Stimulated activated memory B cell treated with anti-CD40 and anti-IgM and Interleukin-4, amounts not matched to agents 10 μg/mL and 1 μg/mL and 100 μg/mL, for 72 hours (primary cell): ENCODE measurements at places on chromosomes 13 and 19.

DNA sequence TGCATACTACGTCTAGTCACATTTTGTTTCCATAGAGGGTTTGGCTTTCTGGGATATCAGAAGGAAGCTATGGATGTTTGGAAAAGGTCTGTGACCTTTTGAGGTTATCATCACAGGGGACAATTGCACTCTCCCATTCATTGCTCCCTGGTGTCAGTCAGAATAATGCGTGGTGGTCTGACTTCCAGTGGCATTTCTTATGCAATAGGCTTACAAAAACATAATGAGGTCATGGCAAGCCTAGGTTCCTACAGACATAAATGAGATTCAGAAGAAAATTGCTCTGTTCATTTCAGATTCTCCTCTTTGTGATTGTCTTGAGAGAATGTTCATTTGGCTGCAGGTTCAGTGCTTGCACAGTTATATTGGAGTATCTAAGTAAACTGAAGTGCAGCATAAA is 54.6 kb downstream of the ARHGAP35 start:
- no peak for ATAC-seq

DNA sequence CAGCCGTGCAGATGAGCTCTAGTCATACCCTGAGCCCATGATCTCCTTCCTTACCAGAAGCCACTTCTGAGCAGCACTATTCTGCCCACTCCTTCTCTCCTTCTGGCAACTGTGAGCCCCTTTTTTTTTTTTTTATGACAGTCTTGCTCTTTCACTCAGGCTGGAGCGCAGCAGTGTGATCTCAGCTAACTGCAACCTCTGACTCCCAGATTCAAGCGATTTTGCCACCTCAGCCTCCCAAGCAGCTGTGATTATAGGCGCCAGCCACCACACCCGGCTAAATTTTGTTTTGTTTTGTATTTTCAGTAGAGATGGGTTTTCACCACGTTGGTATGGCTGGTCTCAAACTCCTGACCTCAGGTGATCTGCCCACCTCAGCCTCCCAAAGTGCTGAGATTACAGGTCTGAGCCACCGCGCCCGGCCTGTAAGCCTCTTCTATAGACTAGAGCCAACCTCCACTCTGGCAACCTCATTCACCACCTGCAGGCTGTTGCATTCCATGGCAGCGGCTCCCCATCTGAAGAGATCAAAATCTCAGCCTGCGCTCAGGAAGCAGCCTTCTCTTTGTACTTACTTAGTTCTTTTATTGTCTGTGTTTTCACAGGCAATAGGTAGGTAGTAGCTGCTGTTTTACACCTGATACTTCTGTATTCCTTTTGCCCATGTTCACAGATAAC is 34.8 kb upstream of the NDFIP2 start:
- ATAC-seq = no peak

DNA sequence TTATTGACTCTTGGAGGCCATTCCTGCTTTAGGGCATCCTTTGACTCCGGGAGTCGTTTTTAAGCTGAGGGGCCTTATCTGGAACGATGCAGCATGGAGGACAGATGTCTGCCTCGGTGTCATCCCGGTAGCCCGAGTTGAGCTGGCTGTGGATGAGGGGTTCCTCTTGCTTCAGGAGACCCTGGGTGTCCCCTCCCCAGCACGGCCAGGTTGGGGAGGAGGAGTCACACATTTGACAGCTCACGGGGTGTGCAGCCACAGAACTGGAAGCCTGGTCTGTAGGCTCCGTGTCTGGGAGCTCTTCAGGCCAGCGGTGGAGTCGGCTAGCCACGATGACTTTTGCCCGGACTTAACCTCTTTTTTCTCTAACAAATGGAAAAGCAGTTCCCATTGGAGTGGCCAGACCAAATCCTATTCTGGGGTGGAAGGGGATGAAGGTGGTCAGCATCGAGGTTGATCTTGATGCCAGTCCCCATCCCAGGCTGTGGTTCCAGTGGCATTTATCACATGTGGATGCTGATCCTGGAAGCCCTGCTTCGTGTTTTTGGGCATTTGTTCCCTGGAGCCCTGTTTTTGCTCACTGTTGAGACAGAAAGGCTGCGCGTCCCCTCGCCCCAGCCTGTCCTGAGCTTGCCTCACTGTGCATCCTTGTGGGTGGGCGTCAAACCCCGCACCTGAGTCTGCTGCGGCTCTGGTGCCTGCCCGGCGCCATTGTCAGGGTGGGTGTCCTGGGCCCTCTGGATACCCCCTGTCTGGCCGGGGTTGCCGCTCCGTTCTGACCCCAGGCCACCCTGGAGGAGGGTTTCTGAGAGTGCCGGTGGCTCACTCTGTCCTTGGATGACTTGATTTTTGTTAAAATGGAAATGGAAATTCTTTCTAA is 12.0 kb downstream of the TFDP1 start:
- no peak for ATAC-seq

GRCh38 chr13:71853725-71854124 is 13.3 kb downstream of the DACH1 start:
- no peak for ATAC-seq

GRCh38 chr13:33224686-33225085 is 60.9 kb downstream of the STARD13 start:
- no peak for ATAC-seq

DNA sequence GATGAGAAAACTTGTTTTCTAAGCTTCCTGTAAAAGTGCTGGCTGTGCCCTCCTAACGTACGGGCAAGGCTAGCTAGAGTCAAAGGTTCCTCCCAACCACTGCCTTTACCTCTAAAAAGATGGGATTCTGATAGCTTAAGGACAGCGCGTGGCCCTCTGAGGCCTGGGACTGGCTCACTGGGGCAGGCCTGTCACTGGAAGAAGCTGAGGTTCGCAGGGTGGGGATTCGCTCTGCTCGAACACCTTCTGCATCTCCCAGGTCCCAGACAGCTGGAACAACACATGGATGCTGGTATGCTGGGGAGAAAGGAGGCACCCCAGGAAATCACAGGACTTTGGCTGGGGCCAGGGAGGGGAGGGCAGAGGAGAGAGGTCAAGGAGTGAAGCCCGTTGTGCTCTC is 53.1 kb downstream of the CRYL1 start:
- ATAC-seq = no peak

DNA sequence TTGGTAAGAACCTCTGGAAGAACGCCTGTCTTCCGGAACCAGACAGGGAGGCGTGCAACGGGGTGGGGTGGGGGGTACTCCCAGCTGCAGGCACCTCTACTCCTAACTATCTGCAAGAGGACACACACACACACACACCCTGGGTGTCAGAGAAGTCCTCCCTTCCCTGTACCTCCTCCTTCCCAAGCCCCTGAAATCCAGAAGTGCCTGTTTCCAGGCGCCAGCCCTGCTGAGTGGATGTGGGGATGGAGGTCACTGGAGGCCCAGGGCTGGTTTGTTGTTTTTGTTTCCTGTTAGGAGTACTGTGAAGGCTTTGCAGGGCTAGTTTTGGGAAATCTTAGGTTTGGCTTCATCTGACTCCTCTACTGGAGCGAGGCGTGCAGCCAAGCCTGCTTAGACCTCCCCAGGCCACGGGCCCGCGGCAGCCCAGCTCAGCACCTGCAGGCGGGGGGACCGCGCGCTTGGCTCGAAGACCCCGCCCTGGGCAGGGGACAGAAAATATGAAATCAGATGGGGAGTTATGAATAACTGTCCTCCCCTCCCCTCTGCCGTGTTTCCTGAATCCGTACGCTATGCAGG is 36.4 kb downstream of the SOX1 start:
- no peak for ATAC-seq

GRCh38 chr13:67977066-67977465 is 746.9 kb upstream of the PCDH9 start:
- ATAC-seq = no peak

- ATAC-seq = no peak
Observed at GRCh38 chr13:32323912-32324311, 8.6 kb downstream of the BRCA2 start.

GRCh38 chr13:100382785-100383184 is 205.8 kb downstream of the GGACT start:
- ATAC-seq = no peak

GRCh38 chr13:99995589-99996380 is 14.2 kb downstream of the ZIC2 start:
- ATAC-seq = no peak

DNA sequence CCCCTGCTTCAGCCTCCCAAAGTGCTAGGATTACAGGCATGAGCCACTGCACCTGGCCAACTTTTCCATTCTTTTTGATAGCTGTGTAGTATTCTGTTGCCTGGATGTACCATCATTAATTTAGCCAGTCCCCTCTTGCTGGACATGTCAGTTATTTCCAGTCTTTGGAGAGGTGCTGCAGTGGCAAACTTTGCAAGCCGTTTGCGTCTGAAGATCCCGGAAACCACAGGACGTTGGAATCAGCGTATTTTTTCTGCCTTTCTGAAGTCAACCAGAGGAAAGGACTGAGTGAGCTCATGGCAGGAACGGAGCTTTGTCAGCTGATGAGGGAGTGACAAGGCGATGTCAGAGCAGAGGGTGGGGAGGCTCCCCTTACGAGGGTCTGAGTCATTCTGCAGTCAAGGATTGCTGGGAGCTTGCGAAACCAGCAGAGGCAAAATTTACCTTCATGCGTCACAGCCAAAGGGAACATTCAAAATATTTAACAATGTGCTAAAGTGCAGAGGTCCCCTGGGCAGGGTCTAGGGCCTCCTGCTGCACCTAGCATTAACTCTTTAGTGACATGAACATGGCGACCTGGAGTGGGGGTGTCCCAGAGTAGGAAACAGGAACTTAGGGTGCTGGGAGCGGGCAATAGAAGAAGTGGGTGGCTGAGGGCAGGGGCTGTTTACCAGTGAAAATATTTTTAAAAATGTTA is 5.6 kb downstream of the C5AR1 start:
- ATAC-seq = peak; percentile 55

DNA sequence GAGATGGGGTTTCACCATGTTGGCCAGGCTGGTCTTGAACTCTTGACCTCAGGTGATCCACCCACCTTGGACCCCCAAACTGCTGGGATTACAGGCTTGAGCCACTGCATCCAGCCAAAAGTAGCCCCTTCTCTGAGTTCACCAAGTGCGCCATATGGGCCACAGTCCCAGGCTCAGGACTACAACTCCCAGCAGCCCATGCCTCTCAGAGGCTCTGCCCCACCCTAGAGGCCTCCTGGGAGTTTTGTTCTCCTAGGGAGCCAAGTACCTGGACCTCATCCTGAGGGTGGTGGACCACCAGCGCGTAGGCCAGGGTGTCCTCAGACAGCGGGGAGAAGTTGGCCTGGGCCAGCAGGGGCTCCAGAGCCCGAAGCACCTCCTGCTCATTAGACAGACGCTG is 18.8 kb downstream of the TMEM143 start:
- no peak for ATAC-seq

DNA sequence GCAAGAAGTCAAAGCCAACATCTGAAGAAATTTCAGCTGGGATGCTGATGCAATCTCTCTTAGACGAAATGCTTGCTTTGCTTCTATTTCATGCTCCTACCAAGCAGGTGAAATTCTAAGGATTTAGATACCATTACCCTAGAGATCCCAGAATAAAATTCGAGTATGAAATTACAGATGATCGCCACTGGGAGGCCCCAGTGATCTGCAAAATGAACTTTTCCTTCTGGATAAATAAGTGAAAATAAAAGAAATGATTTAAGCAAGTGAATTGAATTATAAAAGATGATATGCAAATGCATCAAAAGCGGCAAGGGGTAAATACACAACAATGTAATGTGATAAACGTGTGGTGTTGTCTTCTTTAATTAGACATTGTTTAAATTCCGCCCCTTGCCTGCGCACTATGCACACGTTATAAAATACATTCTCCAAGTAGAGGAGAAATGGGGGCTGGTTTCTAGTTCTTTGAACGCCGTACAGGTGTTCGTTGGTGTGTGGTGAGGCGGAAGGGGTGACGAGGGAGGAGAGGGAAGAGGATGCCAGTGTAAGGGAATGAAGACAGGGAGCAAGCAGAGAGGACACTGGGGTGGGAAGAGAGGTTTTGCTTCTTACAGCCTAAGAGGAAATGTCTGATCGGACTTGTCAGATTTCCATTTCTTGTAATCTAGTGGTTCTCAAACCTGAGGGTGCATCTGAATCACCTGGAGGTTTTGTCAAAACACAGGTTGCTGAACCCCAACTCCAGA is 58.0 kb downstream of the ERCC5 start:
- ATAC-seq = no peak

DNA sequence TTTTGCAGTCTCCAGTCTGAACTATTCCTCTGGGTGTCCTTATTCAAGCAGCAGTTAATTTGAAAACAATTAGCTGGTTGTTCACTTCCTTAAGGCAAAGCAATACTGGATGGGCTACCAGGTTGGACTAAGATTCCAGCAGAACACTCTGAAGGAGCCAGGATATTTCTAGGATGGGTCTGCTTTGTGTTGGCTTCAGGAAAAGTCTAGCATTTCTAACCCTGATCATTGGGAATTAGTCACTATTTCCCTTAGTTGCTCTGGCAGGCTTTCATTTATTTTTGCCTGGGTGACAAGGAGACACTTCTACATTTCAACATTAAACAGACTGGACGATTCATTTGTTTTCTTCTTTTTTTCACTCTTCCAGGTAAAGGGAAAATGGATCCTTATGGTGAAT is 228.4 kb downstream of the ENOX1 start:
- ATAC-seq = no peak

DNA sequence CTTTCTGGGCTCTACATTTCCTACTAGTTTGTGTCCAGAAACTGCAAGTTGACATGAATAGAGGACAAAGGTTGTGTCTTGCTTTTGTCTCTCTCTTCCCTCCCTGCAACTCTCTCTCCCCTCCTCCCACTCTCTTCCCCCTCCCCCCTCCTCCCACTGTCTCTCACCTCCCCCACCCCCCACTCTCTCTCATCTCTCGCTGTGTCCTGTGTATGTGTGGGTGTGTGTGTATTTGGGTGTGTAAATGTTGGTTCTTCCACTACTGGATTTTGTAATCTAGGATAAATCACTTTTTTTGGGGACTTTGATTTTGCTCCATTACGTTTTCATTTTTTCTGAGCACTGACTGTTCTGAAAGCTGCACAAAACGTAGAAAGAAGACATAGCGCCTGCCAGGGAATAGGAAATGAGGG is 48.4 kb downstream of the AKAP11 start:
- ATAC-seq = no peak

DNA sequence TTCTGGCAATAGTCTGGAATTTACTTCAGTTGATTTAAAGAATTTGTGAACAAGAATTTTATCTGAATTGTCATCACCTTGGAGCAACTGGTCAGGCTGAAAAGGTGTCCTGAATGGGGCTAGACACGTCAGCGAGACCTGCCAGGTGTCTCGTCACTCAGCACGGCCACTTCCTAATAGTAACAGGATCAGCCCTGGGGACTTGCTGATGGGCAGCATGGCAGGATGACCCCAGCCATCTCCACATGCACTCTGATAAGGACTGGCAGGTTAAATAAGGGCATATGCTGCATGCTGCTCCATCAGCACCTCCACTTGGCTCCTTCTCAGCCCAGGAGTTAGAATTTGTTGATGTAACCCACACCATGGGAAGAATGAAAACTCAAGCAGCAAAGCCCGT is 224.2 kb downstream of the FOXO1 start:
- ATAC-seq = no peak

DNA sequence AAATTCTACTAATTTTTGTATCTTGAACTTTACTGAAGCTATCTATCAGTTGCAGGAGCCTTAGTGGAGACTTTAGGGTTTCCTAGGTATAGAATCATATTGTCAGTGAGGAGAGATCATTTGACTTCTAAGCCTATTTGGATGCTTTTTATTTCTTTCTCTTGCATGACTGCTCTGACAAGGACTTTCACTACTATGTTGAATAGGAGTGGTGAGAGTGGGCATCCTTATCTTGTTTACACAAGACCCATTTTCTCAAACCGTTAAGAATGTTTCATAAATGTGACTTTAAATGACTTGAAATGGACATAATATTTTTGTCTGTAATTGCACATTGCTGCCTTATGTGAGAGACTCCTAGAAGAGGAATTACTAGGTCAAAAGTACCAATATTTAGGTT is 17.9 kb upstream of the CSNK1A1L start:
- no peak for ATAC-seq
